ENCODE measurements at places on chromosomes 7 and 10.
A peak's percentile ranks its signal among the peaks of the same experiment; 100 is the strongest.

DNA sequence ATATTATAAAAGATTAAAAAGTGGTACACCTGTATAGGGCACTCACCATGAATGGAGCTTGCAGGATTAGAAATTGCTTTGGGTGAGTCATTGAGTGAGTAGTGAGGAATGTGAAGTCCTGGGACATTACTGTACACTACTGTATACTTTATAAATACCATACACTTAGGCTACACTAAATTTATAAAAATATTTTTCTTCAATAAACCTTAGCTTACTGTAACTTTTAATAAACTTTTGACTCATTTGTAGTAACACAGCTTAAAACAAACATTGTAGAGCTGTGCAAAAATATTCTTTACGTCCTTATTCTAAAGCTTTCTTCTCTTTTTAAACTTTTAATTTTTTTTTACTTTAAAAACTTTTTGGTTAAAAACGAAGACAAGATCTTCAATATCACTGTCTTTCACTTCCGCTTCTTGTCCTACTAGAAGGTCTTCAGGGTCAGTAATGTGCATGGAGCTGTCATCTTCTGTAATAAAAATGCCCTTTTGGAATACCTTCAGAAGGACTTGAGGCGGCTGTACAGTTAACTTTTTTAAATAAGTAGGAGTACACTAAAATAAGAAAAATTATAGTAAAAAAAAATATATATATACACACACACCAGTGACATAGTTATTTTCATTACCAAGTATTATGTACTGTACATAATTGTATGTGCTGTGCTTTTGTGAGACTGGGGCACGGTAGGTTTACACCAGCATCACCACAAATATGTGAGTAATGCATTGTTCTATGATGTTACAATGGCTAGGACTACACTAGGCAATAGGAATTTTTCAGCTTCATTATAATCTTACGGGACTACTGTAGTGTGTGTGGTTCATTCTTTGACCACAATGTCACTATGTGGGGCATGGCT is 3.5 kb downstream of the STK31 start:
- DNase-seq: peak; percentile 24

GRCh38 chr7:104816537-104816936 is 197.5 kb upstream of the KMT2E start:
- no peak for DNase-seq

- DNase-seq: peak; percentile 39
These were observed 217.2 kb upstream of the MKLN1 start for GRCh38 chr7:131110297-131111080.

DNA sequence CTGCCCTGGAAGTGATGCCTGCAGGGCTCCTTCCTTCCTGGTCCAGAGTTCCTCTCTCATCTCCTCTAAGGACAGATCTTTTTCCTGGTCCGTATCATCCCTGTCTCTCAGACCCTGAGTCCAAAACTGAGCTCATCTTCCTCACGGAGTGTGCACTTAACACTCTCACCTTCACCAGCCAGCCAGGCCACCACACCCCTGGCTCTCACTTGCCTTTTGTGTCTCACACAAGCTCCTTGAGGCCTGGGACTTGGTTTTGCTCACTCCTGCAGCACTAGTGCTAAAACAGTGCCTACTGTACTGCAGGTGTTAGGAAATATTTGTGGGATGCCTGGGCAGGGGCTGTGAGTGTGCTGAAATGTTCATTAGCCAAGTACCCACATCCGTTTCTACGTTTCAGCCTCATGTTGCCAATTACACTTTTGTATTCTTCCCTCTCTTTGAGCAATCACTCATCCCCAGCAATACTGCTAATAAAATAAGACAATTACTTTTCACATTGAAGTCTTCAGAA is 21.4 kb upstream of the PARP12 start:
- no peak for DNase-seq

DNA sequence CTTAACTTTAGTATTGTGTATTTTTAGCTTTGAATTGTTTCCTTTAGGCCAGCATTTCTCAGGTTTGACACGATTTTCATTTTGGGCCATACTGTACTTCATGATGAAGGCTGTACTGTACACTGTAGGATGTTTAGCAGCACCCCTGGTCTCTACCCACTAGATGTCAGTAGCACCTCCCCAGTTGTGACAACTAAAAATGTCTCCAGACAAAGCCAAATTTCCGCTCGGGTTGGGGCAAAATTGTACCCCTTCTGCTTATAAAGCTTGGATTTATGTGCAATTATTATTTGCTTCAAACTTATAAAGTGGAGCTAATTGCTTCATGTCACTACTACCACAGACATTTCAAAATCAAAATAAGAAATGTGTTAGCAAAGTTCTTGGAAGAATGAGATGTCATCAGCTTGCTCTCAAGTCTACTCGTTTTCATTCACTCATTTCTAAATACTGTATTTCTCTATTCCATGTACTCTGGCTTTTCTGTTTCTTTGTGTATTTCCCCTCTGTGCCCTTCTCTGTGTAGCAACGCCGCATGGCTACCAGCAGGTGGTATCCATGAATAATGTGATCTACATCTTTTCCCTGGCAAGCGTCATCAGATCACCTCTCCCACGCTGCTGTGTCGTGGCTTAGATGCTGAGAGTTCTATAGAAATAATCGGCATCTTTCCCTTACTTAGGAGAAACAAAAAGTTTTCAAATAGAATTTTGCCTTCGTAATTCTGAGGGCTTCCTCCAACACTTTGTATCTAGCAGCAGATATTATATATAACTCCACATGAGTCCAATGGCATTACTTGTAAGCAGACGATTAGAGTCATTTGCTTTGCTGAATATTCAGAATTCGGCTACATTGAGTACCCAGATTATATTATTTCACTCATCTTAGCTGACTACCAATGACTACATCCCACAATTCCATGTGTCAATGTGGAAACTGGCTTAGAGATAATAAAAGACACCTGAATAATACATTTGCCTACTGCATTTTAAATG is 47.8 kb upstream of the CALCR start:
- peak; percentile 36 for DNase-seq

GRCh38 chr7:64516451-64516850 is 46.4 kb downstream of the ZNF680 start:
- no peak for DNase-seq

DNA sequence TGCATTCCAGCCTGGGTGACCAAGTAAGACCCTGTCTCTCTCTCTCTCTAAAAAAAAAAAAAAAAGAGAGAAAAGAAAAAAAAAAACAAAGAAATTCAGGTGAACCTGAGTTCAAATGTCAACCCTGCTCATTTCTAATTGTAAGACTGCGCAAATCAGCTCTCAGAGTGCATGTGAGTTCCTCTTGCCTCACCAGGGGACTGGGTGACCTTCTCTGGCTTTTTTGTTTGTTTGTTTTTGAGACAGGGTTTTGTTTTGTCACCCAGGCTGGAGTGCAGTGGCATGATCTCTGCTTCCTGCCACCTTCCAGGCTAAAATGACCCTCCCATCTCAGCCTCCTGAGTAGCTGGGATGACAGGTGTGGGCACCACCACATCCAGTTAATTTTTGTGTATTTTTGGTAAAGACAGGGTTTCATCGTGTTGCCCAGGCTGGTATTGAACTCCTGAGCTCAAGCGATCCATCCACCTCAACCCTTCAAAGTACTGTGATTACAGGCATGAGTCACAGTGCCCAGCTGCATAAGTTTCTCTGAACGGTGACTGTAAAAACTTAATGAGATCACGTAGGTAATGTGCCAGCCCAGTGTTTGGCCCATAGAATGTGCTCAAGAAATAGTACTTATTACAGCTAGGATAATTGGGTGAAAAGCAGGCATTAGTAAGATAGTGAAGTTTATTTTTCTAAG is 45.3 kb upstream of the BAMBI start:
- DNase-seq: no peak

GRCh38 chr7:127980901-127981300 is 50.3 kb downstream of the LRRC4 start:
- DNase-seq: no peak

GRCh38 chr7:138907850-138908249 is 73.3 kb downstream of the KIAA1549 start:
- no peak for DNase-seq

DNA sequence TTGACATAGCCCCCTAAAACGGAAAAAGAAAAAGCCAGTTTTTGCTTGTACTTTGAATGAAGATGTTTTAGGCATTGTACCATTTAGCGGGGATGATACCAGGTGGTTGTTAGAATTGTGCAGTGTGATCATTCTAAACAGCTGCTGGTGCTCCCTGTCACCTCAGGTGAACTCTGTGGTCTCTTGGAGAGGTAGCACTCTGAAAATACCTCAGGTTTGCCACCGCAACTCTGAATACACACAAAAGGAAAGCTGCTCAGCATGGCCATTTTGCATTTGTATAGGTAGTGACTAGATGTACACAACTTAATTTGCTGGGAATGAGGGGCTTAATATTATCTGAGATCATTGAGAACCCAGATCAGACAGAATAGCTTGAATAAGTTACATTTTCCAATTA is 52.6 kb downstream of the PLEKHA8 start:
- no peak for DNase-seq

DNA sequence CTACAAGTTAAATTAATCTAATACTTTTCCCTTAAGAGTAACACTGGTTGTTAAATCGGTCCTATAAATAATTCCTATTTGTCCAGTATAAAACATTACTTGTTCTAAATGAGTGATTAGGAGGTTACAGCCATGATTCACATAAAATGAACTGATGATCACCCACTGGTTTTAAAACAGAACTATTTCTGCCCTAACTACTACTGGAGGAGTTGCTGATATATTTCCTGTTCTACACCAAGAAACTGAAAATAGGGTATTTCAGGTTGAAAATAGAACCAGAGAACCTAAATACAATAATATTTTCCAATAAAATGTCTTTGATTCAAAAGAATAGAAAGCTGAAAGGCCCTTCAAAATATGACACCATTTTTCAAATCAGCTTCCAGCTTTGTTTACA is 30.9 kb downstream of the DNAJC1 start:
- no peak for DNase-seq

GRCh38 chr10:110226926-110227641 is 19.7 kb downstream of the MXI1 start:
- peak; percentile 73 for DNase-seq

DNA sequence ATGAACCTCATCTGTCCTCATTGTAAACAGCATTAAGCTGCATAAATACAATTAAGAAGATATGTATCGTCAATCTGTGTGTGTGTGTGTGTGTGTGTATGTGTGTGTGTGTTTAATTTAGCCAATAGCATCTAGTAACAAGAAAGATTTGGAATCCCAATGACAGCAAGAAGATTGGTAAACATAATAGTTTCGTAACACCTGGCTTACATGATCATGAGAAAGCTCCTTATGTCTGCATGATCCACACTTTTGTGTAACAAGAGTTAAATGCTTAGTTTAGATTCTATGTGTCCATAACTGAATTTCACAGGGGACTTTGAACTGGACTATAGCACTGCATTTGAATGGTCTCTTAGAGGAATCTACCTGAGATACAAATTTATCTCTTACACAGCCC is 191.0 kb upstream of the BET1 start:
- no peak for DNase-seq

DNA sequence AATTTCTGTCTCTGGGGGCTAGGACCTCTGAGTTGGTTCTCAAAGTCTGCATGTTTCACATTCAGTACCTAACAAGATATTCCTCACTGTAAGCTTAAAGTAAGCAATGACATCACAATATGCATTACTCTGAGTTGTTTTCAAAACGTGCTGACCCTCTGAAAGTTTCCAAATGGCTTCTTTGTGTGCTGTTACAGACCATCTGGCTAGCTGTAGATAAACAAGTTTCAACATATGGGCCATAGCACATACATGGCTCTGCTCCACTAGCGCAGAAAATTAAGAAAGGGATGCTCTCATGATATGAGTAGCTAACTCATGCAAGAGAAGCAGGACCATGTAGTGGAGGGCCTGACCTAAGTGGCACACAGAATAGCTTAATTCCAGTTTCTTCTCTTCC is 119.0 kb downstream of the HTR7 start:
- DNase-seq: peak; percentile 23

DNA sequence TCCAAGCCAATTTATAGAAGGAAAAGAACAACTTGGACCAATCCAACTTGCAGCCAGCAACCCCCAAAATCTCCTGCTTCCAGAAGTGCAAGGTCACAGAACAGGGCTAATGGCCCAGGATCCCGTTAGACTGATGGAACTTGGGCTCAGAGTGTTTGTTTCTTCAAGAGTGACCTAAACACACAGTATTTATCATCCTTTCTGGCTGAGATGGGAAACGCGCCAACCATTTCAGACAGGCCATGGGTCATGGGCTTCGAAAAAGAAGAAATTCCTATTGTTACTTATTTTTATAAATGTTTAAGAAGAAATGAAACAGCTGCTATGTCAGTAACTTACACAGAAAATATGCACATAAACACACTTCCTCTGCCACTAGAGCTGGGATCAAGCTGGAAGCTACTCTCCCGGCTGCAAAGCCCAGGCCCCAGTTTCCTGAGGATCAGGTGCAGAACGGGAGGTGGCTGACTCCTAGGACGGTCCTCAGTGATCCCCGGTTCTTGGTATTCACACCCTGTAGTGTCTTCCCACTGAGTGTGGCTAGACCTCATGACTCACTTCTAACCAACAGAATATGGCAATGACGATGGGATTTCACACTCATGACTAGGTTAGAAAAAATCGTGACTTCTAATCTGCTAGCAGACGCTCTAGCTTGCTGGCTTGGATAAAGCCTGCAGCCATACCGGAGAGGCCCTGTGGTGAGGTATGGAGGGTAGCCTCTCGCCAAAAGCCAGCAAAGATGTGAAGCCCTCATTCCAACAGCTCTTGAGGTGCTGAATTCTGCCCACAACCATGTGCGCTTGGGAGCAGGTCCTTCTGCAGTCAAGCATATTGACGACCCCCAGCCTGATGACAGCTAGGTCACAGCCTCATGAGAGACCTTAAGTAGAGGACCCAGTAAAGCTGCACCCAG is 60.2 kb downstream of the CHST15 start:
- DNase-seq: no peak

DNA sequence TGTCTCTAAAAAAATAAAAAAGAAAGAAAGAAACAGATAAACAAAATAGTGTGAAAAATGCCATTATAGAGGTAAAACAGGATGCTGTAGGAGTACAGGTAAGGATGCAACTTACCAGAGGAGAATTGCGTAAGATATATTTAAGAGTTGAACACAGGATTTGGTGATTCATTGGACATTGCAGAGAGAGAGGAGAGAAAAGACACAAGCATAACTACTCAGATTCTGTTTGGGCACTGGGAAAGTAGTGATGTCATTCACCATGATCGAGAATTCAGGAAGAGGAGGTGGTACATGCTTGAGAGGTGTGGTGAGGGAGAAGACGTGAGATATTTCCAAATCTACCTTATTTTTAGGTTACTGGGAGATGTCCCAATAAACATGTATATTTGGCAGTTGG is 97.6 kb downstream of the AASS start:
- DNase-seq: no peak

GRCh38 chr7:11620406-11621253 is 211.4 kb downstream of the THSD7A start:
- DNase-seq: no peak
